Activated CD4-positive, alpha-beta memory T cell treated with anti-CD3 and anti-CD28 coated beads for 36 hours (primary cell): ENCODE measurements at places on chromosomes 12 and 14.
A peak's percentile ranks its signal among the peaks of the same experiment; 100 is the strongest.

- DNase-seq, result no peak
Observed at GRCh38 chr14:42299692-42300091, 693.0 kb downstream of the LRFN5 start.

GRCh38 chr12:10121278-10121677 lies 8.7 kb downstream of the CLEC7A start:
- DNase-seq, result no peak

GRCh38 chr12:121934309-121934664 lies 15.9 kb downstream of the CFAP251 start:
- DNase-seq, result no peak

GRCh38 chr12:103561174-103561573 lies 25.9 kb upstream of the STAB2 start:
- DNase-seq, result no peak

- DNase-seq, result no peak
Observed at GRCh38 chr12:132481771-132482745, 7.9 kb upstream of the FBRSL1 start.

- no peak for DNase-seq
Observed at GRCh38 chr12:11433664-11434063, 38.3 kb upstream of the PRB2 start.

DNA sequence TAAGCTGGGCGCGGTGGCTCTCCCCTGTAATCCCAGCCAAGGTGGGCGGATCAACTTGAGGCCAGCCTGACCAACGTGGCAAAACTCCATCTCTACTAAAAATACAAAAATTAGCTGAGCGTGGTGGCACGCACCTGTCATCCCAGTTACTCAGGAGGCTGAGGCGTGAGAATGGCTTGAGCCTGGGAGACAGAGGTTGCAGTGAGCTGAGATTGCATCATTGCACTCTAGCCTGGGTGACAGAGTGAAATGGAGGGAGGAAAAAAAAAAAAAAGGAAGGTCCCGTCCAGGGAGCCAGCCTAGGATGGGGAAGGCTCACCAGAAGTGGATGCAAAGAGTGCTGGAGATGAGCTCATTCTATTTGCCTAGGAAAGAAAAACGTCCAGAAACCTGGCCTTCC lies 1.9 kb upstream of the CD27 start:
- DNase-seq, result no peak

GRCh38 chr14:51442513-51443175 lies 202.6 kb downstream of the TMX1 start:
- no peak for DNase-seq

GRCh38 chr12:21528953-21529352 lies 2.9 kb downstream of the SPX start:
- DNase-seq, result no peak

DNA sequence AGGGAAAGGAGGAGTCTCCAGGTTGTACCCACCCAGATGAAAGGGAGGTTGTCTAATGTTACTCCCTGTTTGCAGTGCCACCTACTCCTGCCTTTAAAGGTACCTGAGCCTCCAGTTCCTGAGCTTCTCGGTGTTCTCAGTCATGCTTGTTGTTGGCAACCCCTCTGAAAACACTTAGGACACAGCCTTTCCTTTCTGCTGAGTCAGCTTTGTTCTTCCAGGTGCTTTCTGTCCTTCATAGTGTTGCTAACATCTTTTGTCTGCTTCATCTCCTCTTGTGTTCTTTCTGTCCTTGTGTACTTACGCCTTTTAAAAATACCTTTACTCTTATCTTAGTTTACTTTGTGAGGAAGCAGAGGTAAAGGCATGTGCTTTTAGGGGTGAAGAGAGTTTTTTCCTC lies 97.0 kb upstream of the NEDD1 start:
- no peak for DNase-seq

GRCh38 chr12:100163416-100164152 lies 20.9 kb upstream of the BLTP3B start:
- DNase-seq, result peak; percentile 83

DNA sequence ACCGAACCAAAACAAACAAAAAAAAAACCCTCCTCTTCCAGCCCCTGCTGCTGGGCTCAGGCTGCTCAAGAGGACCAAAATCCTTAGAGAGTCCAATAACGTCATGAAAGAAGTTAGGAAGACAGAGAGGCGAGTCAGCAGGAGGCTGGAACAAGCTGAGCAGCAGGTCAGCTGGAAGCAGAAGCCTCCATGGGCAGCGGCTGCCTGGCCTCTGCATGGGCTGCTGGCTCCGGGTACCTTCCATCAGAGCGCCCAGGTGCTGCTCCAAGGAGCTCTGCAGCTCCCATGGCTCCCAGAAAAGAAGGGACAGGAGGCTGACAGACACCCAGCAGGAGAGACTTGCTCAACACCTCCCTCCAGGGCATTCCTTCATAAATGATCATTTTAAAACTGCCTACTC lies 3.2 kb upstream of the KRT2 start:
- no peak for DNase-seq

GRCh38 chr14:68824517-68825347 lies 31.9 kb upstream of the ZFP36L1 start:
- DNase-seq, result peak; percentile 66

- peak; percentile 67 for DNase-seq
Observed at GRCh38 chr12:113422030-113422885, at the start of gene SDSL. SDSL (plus strand) TSS chr12:113422380; CDS start chr12:113427983, 5,603 bp downstream.

DNA sequence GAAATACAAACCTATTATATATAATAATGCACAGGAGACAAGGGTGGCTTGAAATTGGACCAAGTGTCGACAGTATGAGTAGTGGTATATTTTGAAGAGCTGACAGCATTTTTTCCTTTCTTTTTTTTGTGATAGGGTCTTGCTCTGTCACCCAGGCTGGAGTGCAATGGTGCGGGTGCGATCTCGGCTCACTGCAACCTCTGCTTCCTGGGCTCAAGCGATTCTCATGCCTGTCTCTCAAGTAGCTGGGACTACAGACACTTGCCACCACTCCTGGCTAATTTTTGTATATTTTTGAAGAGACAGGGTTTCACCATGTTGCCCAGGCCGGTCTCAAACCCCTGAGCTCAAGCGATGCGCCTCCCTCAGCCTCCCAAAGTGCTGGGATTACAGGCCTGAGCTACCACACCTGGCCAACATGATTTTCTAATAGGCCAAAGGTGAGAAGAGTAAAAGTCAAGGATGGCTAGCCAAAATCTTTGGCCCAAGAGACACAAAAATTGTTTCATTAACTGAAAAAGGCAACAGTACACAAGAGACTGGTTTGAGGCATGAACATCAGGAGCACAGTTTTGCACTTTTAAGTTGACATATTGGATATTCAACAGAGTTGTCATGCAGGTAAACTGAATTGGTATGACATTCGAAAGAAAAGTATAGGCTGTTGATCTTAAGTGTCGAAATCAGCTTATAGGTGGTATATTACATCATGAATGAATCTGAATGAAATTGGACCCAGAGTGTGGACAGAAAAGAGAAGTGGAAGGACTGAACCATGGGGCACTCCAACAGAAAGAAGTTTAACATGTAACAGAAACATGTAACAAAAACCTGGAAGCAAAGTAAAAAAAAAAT lies 12.5 kb downstream of the HNRNPC start:
- DNase-seq, result no peak

DNA sequence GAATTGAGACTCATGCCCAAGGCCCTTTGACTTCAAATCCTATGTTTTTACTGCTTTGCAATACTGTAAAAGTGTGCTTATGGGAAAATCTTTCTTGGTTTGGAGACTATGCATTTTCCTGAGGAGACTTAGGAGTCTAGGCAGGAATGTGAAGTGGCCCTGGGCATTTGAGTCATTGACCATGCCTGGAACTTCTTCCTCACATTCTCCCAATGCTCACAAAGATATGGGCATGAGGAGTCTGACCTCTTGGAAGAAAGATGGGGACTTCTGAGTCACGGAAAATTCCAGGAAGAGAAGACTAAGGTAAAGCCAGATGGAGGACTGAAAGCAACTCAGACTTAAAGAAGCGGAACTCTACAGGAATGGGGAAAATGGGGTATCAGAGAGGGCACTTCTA lies 38.2 kb upstream of the ZNF641 start:
- no peak for DNase-seq

GRCh38 chr12:43805149-43805859 lies 813 bp downstream of the TWF1 start:
- DNase-seq, result no peak
